Stimulated activated CD8-positive, alpha-beta memory T cell treated with anti-CD3 and anti-CD28 coated beads, Interleukin-4, amount 100 ng/mL, for 24 hours (primary cell): ENCODE measurements at places on chromosomes 16 and 17.

DNA sequence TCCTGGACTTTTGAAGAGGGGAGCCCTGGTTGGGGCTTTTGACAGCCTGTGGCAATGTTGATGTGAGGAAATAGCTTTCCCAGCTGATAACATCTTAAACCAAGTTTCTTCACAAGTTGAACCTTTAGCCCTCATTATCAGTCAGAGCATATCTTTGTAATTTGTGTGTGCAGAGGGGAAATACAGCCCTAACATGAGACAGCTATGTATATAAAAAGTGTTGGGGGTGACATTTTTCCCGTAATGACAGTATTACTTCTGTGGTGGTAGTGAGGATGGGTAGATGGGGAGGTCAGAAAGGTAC lies 221.1 kb downstream of the FTO start:
- DNase-seq, result no peak

- DNase-seq, result no peak
These were observed 108.4 kb downstream of the OR1D5 start for GRCh38 chr17:2954898-2955445.

DNA sequence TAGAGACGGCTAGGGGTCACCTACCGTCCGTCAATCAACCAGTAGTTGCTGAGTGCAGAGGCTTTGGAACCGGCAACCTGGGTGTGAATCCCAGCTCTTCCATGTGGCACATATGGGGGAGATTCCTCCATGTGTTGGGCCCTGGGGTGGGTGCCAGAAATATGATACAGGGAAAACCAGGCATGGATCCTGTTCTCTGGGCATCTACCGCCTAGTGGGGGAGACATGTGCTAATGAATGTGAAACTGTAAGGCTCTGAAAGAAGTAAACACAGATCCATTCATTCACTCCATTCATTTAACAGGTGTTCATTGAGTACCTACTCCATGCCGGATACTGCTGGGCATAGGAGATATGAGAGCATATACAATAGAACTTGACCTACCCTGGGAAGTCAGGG lies 39.5 kb upstream of the SDK2 start:
- DNase-seq, result no peak

DNA sequence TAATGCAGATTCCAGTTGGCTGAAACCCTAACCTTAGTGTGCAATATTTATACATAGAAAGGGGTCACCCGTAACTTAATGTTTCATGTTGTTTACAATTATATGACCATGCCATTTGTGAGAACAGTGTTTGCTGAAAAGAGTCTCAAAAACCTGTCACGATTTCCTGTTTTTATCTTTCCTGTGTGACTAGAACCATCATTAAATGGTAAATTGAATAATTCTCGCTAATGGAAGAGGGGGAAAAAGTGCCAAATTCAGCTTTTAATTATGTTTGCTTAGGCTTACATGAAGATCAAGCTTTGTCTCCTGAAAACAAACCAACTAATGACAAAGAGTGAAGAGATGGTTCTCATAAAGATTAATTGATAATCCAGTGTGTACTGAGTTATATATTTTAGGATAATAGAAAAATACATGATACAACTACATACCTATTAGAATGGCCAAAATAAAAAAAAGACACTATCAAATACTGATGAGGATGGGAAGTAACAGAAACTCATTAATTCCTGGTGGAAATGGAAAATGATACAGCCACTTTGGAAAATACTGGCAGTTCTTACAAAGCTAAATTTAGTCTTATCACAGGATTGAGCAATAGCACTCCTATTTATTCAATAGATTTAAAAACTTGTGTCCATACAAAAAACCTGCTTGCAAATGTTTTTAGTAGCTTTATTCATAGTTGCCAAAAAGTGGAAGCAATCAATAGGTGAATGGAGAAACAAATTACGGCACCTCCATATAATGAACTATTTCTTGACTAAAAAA lies 141.7 kb downstream of the CDK5R1 start:
- DNase-seq, result no peak

- no peak for DNase-seq
These were observed 257 bp downstream of the SNAI3 start for GRCh38 chr16:88686062-88686438.

- no peak for DNase-seq
These were observed 11.4 kb downstream of the MYLK3 start for GRCh38 chr16:46736695-46737094.

GRCh38 chr16:11636172-11636721 lies 32.0 kb upstream of the SNN start:
- DNase-seq, result no peak

DNA sequence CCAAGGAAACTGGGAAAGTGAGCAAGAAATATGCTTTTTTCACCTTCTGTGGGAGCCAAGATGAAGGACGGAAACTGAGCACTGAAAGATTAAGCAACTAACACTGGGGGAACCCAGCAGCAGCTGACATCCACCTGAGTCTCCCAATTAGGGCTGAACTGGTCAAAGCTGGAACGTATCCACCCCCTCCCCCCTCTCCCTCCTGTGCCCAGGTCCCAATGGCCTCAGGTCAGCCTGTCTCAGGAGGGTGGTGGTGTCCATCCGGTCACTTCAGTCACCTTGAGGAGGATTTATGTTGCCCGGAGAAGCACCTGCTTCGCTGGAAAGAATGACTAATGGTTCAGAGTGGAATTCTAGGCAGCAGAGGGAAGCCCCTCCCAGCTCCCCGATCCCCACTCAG lies 10.0 kb downstream of the PEMT start:
- DNase-seq, result no peak

GRCh38 chr16:85680352-85680944 lies 8.3 kb downstream of the GINS2 start:
- no peak for DNase-seq

- no peak for DNase-seq
These were observed 41.6 kb downstream of the SNX11 start for GRCh38 chr17:48148854-48149786.

GRCh38 chr17:64431534-64431933 lies 17.4 kb upstream of the MILR1 start:
- DNase-seq, result no peak

GRCh38 chr17:17684906-17685774 lies 3.9 kb downstream of the RAI1 start:
- DNase-seq, result no peak

- no peak for DNase-seq
These were observed 1.8 kb upstream of the CISD3 start for GRCh38 chr17:38728290-38728831.

GRCh38 chr16:80198311-80199299 lies 342.2 kb upstream of the DYNLRB2 start:
- DNase-seq, result no peak

GRCh38 chr17:34121311-34121710 lies 133.8 kb upstream of the CCL2 start:
- no peak for DNase-seq

- DNase-seq, result no peak
These were observed at the start of gene CCL16 for GRCh38 chr17:35981246-35981645. TSS of gene CCL16 (minus strand) at chr17:35981497. CDS start at chr17:35981420, 77 bp downstream.

DNA sequence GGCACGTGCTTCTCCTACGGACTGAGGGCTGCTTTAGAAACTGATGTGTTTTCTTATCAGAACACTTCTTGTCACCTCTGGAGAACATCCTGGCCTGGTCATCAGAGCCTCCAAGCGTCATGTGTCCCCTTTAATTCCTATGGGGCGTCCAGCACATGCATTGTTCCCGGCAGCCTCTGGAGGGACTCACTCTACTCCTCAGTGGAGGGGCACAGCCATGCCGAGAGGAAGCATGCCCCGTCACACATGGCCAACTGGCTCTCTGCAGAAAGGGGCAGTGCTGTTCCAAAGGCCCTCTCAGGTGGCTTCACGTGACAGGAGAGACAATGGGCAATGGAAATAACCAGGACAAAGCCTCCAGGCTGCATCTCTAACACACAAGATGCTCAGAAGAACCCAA lies 31.8 kb downstream of the CDRT15L2 start:
- no peak for DNase-seq

DNA sequence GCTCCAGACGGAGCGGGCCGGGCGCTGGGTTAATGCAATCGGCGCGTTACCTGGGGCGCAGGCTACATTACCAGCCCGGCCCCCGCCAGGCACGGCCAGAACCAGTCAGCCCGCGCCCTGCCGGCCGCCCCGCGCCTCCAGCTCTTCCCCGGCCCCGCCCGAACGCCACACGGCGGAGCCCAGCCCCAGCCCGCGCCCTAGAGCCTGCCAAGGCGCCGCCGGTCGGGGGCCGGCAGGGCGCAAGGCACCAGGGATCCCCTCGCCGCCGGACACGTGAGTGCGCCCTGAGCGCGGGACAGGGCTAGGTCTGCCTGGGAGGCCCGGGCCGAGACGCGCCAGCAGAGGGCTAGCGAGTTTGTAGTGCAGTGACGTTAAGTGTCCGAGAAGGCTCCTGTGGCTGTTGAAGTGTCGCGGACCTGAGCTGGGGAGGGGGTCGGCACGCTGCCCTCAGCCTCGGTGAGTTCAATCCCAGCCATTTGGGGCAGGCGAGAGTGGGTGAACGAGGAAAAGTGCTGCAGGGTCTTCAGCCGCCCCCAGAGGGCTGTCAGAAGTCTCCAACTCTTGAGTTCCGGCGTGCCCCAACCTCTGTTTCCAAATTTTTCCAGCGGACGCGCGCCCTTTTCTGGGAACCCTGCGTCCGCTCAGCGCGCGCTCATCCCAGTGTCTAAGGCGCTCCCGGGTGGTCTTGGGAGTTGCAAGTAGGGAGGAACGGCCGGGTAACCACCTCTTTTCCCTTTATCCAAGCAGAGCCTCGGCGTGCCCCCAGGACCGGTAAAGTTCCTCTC lies at the start of gene SLC6A2:
TSS of gene SLC6A2 (plus strand) at position 92 of the 785 bp plus-strand sequence. CDS start 707 bp downstream, outside the sequence.
- DNase-seq, result no peak

GRCh38 chr17:16439303-16439791 lies 24.0 kb downstream of the TRPV2 start:
- DNase-seq, result no peak

DNA sequence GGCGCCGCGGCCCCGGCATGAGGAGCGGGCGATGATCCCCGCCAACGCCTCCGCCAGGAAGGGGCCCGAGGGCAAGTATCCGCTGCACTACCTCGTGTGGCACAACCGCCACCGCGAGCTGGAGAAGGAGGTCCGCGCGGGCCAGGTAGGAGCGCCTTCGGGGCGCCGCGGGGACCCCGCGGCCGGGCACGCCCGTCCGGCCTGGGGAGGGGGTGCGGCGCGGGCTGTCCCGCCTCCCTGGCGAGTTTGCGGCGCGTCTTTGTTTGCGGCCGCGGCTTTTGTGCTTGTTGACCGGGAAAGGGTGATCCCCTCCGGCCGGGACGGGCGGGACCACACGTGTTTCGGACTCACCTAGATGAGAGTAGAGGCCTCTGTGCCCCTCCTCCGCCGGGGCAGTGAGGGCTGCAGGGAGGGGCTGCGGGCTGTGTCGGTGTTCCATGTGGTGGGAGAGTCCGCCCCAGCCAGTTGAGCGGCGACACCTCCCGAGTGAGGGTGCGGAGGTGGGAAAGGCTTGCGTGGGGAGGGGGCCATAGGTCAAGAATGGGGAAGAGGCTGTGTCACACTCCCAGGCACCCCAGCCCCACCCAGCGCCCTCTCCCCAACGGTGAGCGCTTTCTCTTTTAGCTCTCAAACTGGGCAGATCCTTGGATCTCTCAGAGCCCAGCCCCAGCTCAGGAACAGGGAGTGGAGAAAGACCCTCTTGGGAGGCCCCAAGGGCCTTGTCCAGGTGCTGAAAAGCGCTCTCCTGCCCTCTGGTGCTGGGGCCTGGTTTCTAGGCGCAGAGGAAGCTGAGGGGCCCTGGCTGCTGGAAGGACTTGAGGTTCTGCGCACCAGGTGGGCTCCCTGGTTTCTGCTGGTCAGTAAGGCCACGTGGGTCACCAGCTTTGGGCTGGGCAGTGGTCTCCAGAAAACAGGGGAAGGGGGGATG lies 923 bp downstream of the ANKRD13B start:
- DNase-seq, result no peak

DNA sequence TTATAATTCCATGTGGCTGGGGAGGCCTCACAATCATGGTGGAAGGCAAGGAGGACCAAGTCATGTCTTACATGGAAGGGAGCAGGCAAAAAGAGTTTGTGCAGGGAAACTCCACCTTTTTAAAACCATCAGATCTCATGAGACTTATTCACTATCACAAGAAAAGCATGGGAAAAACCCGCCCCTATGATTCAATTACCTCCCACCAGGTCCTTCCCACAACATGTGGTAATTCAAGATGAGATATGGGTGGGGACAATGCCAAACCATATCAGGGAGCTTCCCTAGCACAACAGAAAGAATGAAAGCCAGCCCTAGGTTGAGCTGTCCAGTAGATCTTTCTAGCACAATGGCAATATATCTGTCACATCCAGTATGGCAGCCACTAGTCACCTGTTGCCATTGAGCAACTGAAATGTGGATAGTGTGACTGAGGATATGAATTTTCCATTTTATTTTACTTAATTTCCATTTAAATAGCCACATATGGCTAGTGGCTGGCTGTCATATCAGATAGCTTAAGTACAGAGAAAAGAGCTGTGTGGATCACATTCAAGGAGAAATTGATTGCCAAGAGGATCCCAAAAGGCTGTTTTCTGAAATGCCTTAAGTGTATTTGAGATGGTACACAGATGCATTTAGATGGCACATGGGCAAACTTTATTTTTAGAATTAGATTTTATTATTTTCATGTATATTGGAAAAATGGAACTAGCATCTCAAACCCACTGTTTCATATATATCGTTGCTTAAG lies 273.0 kb downstream of the GRIN2A start:
- DNase-seq, result no peak

DNA sequence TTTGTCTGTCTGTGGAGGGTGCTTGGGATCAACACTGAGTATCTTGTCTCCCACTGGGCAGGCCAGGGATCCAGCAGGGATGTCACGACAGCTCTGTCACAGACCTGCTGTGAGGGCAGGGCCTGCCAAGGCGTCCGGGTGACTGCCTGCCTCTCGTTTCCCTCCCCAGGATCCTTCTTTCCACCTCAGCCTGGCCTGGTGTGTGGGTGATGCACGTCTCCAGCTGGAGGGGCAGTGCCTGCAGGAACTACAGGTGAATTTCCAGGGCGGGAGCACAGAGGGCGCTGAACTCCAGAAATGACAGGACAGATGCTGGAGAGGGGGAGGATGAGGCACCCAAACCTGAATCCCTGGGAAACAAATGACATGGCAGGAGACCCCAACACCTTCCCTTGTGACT lies 6.8 kb upstream of the MMP15 start:
- DNase-seq, result no peak

DNA sequence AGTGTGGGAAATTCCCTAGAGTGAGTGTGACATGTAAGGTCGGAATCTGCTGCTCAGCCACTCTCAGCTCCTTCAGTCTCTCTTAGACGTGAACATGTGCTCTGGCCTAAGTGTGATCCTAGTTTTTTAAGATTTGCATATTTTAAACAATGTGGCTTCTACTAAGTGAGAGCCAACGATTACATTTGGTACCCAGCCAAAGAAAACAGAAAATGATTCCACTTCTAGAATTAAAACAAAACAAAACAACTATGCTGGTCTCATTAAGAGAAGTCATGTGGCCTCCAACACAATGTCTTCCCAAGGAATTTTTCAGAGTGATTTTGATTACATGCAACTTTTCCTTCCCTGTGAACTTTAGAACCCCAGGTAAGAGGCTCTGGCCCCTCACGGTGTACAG lies 10.1 kb downstream of the TMEM238L start:
- no peak for DNase-seq
